ENCODE measurements at places on chromosomes 5 and 9. TPM values are rescaled to one million over a fixed set of nuclear protein-coding genes. Genes with fewer than 3 reads are reported as not detected.

GRCh38 chr5:103119070-103119764 is 721 bp downstream of the GIN1 start:
- DNase-seq = no peak

- DNase-seq = no peak
These were observed 65.9 kb upstream of the FCN2 start for GRCh38 chr9:134814598-134815215.

- DNase-seq = no peak
These were observed 21.1 kb downstream of the PSMB7 start for GRCh38 chr9:124394167-124394566.

OCLN gene
- polyA plus RNA-seq = 85.5 TPM

DNA sequence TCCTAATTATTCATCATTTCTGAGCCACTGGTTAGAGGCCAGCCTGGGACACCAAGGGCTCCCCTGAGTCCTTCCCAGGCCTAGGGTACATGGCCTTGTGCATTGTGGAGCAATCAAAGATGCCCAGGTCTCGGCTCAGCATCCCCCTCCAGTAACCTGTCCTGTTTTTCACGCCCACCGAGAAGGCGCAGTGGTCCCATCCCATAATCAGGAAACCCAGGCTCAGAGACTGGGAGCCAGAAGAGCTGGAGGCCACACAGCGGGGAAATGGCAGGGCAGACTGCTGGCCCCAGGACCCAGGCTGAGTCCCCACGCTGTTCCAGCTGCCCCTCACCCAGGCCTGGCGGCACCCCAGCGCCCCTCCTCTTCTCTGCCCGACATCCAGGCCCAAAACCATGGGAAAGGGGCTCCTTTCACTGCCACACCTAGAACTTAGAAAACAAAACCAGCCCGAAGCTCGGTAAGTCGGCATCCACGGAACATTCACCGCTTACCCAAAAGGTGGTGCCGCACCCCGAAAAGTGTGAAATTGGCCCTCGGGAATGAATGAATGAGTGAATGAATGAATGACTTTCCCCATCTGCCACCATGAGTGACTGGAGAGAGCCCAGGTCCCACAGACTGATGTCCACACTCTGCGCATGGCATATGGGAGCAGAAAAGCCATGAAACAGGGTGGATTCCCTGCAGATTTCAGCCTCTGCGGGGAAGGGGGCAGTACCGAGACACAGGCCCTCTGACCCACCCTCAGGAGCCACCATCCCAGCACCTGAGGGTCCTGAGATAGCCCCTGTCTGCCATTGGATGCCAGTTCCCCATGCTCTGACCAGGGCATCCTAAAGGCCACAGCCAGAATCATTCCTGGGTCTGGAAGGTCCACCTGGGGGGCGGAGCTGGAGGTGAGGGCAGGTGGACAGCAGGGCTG is 132.5 kb downstream of the OLFM1 start:
- DNase-seq = no peak

DNM1 gene
- 49.0 TPM for polyA plus RNA-seq

IL13 gene
- 0.07 TPM for polyA plus RNA-seq

DNA sequence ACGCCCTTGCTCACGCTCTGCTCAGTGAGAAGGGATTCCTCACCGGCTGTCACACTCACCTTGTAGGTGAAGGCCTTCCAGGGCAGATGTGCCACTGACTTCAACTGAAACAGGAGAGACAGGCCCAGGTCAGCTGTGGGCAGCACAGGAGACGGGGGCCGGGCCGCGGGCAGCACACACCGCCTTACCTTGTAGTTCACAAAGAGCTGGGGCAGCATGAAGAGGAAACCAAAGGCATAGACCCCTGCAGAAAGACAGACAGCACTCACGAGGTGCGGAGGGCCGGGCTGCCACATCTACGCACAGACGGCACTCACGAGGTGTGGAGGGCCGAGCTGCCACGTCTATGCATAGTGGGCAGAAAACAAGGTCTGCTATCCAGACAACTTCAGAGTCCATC is 23.3 kb downstream of the CLPTM1L start:
- DNase-seq = no peak

DNA sequence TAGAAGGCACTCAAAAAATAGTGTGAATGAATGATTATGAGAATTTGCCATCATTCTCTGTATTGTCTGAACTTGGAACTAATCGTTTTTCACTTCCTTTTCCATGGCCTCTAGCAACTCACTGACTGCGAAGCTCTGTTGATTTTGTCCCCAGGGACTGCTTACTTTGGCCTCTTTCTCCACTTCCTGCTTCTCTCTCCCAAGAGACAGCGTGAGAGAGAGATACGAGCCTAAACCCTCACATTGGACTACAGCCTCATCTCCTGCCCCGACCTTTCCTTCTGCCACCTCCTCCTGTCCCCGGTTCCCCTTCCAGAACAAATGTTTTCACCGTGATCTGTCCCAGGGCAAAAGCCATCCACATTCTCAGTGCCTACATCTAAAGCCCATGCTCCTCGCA is 300.8 kb upstream of the PANK3 start:
- peak; percentile 43 for DNase-seq

EXOC3 gene
- polyA plus RNA-seq = 59.1 TPM

PCDHA1 gene
- polyA plus RNA-seq = 0.55 TPM

GRCh38 chr9:137030006-137030405 is 1.9 kb downstream of the FUT7 start:
- DNase-seq = no peak

GRCh38 chr9:109453210-109453842 is 44.8 kb downstream of the PTPN3 start:
- no peak for DNase-seq

DNA sequence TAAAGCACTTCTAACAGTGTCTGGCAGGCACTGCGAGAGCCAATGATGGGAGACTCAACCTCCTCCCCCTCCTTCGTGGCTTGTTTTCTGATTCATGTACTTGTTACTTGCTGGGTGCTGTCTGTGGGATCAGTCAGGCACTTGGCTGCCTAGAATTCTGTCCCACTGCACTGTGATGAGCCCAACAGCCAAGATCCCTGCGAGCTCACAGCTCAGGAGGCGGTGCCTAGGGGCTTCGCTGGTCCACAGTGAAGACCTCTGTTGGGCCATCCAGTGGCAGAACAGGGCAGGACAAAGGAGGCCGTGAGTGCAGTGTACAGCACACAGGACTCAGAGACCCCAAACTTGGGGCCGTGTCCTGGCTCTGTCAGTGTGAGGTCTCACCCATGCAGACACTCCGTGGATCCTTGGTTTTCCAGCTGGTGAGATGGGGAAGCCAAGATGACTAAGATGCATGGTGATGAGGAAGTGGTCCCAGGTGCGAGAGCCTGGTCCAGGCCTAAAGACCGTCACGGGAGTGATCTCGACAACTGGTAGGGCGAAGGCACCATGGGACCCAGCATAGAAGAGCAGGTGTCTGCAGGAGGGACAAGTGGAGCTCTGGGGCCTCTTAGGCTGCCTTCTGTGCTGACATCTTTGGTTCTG is 19.5 kb downstream of the MYMK start:
- DNase-seq = no peak

DNA sequence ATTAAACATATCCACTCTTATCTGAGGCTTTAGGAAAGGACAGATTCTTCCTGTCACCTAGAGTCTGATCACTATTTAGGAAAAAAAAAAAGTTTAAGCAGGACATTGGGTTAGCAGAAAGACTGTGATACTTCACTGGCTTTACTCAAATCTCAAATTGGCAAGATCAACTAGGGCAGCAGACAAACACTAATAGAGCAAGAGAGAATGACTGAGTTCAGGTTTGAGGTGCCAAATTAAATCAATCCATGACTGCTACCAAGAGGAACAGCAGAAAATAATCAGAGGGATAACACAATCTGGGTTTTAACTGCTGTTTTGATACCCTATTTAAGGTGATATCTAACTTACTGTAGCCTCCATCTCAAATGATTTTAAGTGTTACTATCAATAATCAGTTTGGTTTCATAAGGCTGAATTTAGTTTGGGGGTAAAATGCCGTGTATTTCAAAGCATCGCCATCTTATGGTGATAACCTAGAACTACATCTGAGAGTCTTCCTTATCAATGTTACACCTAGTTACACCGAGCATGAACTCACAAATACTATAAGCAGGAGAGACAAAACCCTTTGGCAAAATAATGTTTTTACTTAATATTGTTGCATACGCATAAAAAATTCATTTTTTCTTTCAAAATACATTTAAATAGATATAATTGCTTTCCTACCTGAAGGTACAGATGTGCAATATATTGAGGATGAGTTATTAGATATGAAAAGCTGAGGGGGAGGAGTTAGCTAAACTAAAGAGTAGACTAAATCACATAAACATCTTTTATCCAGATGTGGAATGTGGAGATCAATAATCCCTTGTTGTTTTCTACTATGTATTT is 286.4 kb upstream of the CDH12 start:
- DNase-seq = no peak

FBLL1 gene
- polyA plus RNA-seq = 4.0 TPM

MEIKIN gene
- not detected for polyA plus RNA-seq

DNA sequence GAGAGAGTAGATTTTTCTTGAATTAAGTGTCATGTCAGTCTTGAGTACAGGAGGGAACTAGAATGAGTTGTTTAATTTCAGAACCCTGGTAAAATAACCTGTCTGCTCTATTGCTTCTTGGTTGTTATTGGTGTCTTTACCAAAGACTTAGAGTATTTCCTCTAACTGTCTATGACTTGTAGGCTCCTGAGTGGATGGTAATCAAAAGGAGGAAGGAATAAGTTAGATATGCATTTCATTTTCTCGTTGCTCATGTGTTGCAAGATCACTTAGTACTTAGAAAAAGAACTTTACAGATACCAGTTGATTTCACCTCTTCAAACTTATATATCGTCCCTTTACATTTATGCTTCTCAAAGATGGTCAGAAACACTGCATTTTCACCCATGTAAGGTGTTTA is 31.1 kb downstream of the UHRF2 start:
- no peak for DNase-seq

- no peak for DNase-seq
These were observed 627 bp downstream of the ARRDC1 start for GRCh38 chr9:137606005-137606621.

CKMT2 gene
- polyA plus RNA-seq = 2.7 TPM

GRCh38 chr5:96350678-96351077 is 82.4 kb downstream of the PCSK1 start:
- peak; percentile 21 for DNase-seq

DNA sequence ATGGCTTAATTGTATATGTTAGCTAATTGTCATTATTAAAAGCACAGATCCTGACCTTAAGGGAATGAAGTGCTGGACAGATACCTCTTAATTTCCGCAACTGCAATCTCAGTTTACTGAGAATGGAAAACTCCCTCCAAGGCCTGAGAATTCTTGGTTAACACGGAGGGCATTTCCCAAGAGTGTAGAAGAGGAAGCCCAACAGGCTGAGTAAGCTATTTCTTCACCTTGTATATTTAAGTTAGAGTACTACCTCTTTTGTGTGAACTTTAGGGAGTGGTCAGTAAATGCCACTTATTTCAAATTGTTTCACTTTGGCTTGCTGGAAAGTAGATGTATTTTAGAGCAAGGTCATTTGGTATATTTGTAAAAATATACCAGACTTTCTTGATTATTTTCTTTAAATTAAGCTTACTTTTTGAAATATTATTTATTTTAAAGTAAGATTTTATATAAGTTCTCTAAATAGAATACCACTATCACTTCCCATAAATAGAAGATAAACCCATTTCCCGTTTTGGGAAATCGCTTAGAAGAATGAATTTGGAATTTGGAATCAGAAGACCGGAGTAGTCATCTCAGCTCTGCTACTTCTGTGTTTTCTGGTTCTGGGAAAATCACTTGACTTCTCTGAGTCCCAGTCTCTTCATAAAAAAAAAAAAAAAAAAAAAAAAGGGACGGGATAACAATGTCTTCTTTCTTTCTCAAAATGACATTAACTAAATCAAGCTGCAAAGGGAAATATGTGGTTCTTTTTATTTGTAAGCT is 26.0 kb upstream of the C9orf72 start:
- no peak for DNase-seq

DNA sequence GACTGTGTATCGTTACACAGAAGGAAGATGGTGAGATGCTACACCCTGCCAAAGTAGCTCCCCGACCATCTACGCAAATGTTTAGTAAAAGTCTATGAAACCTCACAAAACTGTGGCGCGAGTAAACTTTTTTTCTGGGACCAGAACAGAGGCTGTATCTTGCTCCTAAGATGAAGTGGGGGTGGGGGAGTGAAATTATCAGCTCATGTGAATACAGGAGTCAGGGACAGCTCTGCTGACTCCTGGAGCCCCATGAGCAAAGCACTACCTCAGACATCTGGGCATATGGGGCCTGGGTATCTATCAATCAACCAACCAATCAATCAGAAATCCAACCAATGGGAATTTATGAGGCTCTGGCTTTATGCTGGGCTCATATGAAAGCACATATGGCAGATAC is 138.6 kb upstream of the RANBP3L start:
- no peak for DNase-seq

- DNase-seq = no peak
These were observed 212.1 kb downstream of the ARL15 start for GRCh38 chr5:54098267-54098666.

SLC6A7 gene
- polyA plus RNA-seq = 5.7 TPM

- DNase-seq = no peak
These were observed 47.7 kb downstream of the ZNF608 start for GRCh38 chr5:124698770-124699169.

- no peak for DNase-seq
These were observed 6.4 kb downstream of the B4GALT7 start for GRCh38 chr5:177606071-177607051.

DNA sequence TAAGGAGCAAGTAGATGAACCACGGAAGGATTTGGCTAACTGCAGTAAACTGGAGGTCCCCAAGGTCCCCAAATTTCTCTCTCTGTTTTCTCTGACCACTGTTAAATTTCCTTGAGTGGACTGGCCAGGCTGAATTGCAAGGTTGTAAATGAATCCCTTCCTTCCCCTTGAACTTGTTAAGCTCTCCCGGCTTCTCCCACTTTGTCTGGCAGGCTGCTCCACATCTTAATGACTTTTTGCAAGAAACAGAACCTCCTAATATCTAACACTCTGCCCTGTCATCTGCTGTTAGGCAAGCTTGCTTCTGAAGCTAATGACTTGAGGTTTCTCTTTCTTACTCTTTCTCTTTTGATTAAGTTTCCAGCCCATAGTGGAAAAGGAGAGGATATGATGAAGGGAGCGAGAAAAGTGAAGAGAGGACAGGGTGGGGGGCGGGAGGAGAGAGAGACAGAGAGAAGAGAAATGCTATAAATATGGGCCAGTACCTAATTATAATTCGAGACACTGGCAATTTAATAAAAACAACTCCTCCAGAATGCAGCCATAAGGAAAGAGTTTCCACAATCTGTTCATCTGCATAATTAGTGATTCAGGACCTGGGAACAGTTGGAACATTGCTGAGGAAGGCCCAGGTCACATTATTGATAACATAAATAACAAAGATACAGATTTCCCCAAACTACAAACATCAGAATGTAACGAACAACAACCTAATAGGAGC is 437.3 kb upstream of the MPDZ start:
- DNase-seq = no peak

DNA sequence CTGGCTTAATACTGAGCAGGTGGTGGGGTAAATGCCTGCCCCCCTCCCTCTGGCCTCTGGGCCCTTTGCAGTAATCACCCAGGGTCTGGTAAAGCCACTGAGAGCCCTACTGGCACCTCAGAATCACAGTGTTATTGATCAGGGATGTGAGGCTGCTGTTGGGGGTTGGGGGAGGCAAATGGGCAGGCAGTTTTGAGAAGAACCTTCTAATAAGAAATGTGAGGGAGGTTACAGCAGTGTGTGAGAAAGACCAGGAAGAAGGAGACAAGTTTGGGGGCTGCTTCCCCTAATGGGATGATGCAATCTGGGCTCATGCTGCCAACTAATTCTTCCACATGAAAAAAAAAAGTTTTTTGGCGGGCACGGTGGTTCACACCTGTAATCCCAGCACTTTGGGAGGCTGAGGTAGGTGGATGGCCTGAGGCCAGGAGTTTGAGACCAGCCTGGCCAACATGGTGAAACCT is 3.1 kb upstream of the B4GALT7 start:
- DNase-seq = no peak

- DNase-seq = no peak
These were observed 344.1 kb downstream of the BNC2 start for GRCh38 chr9:16526380-16526779.

Data from large intestine (tissue), 12 donors.